ENCODE measurements at places on chromosomes 16 and 17. TPM values are rescaled to one million over a fixed set of nuclear protein-coding genes. Genes with fewer than 3 reads are reported as not detected.

GRCh38 chr17:10046786-10047785, 142.0 kb upstream of the RCVRN start:
- DNase-seq: no peak

- no peak for DNase-seq
Measured at GRCh38 chr16:79849119-79849518, 248.6 kb upstream of the MAF start.

- DNase-seq: no peak
Measured at GRCh38 chr17:50582741-50583140, 22.2 kb downstream of the CACNA1G start.

DNA sequence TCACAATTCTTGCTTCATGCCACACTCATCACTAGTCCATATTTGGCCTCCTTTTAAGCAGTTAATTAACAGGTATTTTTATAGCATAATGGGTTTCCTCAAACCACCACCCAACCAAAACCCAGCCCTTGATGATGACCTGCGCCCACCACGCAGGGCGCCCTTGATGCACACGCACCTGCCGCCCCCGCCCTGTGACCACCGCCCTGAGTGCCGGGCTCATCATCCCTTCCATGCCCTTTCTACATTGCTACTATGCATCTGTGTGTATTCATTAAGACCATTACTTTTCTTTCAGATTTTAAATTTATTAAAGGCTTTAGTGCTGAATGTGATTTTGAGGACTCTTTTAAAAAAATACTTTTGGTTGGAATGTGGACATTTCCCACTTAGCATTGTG, 204.8 kb upstream of the CHMP6 start:
- no peak for DNase-seq

GRCh38 chr16:71610936-71611871, 14.8 kb upstream of the MARVELD3 start:
- DNase-seq: peak; percentile 68

DNA sequence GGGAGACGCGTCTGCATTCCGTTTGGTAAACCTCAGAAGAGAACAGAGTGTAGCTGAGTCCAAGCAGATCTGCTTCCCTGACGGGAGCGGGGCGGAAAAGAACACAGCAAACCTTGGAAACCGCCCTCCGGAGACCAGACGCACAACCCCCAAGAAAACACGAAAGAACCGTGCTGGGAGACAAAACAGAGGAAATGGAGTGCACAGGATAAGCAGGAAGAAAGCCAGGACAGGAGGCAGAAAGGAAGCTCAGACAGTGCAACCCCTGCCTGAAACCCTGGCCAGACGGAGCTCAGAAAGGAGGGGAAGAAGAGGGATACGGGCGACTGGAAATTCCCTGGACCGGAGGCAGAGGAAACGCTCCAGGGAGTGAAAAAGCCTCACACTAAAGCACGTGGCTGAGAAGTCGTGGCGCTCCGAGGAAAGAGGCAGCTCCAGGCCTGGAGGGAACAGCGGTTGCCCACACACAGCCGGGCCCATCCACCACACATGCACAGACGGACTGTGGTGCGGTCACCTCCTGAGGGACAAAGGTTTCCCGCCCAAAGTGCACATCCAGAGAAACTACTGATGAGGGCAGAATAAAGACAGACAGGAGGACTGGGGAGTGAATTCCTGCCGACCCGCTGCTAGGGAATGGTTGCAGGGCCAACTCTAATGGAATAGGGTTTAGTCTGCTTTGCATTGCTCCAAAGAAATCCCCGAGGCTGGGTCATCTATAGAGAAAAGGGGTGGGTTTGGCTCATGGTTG, 10.2 kb downstream of the DPEP1 start:
- no peak for DNase-seq

DNA sequence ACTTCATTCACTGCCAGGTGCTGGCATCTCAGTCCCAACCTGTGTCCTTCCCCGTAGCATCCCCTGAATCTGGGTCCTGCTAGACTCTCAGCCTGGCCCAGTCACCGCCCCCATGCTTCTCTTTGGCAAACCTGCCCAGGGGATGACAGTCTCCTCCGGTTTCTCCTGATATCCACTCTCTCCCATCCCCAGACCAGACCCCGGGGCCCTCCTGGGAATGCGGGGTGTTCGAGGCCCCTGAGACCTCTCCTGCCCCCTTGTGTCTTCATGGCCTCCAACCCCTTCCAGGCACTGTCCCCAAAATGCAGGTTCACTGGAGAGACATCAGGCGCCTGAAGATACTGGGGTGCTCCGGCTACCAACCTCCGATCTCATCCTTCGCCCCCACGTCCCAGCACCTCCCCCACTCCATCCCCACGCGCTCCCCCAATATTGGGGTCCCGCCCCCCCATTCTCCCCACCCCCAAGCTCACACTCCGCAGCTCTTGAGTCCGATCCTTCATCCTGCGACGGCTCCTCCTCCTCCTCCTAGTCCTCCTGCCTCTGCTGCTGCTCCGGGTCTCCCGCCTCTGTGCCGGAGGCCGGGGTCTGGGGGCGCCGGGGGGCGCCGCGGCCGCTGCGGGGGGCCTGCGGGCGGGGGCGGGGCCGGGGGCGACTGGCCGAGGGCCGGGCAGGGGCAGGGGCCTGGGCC, 399 bp downstream of the STX1B start:
- DNase-seq: no peak

DNA sequence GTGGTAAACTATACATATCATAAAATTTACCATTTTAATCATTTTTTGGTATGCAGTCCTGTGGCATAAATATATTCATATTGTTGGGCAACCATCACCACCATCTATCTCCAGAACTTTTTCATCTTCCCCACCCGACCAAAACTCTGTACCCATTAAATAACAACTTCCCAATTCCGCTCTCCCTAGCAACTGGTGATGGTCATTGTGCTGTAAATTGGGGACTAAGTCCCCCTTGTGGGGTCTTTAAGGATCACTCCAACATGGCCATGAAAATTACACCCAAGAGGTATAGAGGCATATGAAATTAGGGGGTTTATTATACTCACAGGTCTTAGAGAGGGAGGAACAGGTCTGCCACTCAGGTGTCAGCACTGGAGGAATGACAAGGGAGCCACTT, 57.4 kb upstream of the NKD1 start:
- no peak for DNase-seq

DNA sequence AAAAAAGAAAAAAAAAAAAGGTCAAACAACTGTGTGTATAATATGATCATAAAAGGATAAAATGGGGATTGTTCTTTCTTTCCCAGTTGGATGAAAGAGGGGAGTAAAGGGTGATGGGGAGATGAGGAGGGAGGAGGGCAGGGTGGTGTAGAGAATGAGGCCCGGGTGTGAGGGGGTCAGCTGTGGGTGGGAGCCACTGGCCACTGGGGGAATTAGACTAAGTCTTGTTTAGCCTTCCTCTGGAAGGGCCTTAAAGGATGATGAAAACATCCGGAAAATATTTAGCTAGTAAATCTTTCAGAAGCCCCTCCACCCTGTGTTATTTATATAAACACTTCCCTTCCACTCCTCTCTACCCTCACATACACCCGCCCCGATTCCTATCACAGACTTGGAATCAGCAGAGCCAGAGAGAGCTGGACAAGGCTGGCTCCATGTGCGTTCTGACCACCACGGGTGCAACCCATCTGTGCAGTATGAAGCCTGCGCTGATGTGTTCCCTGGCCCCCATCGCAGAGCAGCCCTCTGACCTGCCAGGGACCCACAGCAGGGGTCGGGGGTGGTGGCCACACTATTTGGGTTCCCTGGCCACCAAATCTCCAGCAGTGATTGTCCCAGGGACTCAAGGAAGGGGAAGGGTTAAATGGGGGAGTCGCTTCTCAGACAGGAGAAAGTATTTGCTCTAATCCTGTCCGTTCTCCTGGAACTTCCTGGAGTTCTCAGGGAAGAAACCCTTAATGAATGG, 72.7 kb downstream of the GAS7 start:
- no peak for DNase-seq

DNA sequence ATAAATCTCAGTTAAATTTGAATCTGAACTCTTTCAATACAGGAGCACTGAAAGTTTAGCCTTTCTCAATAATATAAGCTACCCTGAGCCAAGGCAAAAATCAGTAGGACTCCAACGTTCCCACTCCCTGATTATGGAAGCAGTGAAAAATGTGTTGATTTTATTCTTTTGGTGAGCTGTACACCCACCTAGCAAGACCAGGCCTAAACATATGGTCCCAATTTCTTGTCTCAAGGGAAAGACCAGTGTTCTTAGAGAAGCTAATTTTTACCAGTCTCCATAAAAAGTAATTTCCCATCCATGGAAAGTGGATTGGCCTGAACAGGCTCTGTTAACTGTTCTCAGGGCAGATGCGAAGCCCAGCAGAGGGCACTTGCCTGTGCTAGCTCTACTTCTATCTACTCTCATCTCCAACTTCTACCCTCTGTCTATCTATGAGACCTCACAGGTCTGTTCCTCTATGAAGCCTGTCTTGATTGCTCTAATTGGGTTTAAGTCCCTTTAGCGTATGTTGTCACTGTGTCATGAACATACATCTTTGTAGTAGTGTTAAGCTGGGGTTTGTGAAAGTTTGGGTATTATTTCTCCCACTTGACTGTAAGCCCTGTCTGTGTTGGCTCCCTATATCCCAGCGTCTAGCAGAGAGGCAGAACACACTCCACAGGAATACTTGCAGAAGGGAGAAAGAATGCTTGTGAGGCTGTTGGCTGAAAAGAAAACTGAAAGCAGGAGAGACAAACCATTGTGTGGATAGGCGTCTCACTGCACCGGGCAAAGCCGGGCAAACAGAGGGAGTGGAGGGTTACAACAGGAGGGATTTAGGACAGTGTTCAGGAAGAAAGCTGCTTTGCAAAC, 167.1 kb upstream of the MAF start:
- DNase-seq: peak; percentile 46

GRCh38 chr16:8588682-8589056, 1.6 kb downstream of the TMEM114 start:
- no peak for DNase-seq

DNA sequence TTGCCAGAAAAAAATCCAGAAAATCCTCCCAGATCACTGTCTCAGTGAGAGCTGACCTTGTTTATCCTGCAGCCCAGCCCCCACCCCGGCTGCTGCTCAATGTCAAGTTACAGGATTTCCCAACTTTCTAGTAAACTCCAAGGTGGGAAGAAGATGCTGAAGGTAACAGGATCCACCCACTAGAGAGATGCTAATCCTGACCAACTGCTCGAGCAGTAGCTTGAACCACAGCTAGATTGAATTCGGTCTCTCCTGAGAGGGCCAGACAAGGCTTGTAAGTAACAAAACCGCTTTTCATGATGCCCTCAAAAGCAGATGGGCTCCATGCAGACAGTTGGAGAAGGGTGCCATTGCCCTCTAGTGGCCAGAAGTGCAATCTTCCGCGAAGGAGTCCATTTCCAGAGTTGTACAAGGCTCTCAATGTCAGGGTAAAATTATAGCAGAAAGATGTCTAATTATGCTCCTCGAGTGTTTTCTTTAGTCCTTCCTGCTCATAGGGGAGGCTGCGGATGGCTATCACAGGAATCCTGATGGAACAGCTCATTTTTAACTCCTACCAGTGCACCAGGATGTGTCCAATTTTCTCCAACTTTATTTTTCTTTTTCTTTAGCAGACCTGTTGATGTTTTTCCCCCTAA, 3.9 kb downstream of the CDH11 start:
- DNase-seq: peak; percentile 89

DNA sequence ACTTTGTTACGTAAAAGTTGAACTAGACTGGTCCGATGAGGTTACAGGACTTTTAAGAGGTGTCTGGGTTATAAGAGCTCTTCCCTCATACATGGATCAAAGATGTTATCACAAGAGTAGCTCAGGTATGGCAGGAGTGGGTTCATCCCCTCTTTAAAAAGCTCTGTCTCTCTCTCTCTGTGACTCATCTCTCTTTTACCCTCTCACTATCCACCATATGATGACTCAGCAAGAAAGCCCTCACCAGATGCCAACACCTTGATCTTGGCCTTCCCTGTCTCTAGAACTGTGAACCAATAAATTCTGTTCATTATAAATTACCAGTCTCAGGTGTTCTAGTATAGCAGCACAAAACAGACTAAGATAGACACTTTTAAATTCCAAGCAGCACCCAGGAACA, 1.9 kb upstream of the CLEC19A start:
- no peak for DNase-seq

DNA sequence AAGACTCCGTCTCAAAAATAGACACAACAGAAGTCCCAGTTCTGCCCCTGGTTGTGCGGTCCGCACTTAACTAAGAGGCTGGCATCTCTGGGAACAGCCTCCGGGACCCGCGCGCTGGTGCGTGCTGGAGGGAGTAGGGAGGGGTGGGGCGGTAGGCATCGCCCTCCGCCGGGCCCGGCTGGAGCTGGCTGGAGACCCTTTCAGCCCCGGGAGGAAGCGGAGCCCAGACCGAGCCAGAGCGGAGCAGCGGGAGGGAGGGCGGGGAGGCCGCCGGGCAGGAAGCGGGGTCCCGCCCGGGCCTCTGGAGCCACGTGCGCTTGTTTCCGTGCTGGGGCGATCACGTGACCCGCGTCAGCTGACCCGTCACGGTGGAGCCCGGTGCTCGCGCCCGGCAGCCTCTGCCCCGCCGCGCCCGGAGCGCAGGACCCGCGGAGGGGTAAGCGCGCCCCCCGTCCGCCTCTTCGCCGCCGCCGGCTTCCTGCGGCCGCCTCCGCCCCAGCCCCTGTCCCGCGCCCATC, at the start of gene WDR81:
Gene WDR81 (plus strand): TSS at position 354 of the 518 bp plus-strand sequence. CDS start 256 bp downstream, outside the sequence.
- DNase-seq: peak; percentile 86

- no peak for DNase-seq
Measured at GRCh38 chr16:22425847-22426246, 51.4 kb upstream of the CDR2 start.

DNA sequence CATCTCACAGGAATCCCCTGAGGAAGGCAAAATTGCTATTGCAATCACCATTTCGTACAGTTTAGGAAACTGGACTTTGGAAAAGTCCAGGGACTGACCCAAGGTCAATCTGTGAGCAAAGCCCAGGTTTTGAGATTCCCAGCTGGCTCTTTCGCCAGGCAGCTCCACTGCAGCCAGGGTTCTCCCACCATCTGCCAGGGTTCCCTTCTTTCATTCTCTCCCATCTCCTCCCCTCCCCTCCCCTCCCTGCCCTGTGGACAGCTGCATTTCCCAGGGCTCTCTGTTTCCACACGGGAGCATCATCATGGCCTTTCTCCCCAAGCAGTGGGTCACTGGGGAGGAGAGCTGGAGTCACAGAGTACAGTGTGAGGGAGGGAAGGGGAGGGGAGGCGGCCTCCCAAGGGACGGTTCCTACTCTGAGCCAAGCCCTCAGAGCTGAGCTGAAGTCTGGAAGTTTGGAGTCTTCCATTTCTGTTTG, 11.9 kb upstream of the GSDMA start:
- DNase-seq: peak; percentile 88

DNA sequence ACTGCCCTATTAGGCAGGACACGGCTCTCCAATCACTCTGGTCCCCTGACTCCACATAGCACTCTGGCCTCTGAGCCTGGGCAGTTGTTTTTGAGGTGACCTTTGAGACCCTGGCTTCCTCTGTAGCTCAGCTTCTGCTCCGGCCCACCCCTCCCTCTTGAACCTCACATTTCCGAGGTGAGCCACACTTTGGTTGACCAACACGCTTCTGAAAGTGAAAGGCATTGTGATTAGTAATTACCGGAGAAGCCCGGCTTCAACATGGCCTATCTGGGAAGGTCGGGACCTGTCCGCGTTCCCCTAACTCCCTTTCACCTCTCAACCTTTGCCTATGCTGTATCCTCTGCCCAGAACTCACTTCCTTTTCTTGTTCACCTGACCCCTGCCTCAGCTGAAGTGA, 10.3 kb upstream of the ITGAX start:
- DNase-seq: no peak

ICAM2 gene
- 2.0 TPM for total RNA-seq

HNF1B gene
- total RNA-seq: not detected

CD300LB gene
- not detected for total RNA-seq

NHERF2 gene
- 52.7 TPM for total RNA-seq

TMEM238L gene
- total RNA-seq: not detected

PPP1R1B gene
- not detected for total RNA-seq
